Adipocyte (in vitro differentiated cells): ENCODE measurements at places on chromosomes 5 and 9.

DNA sequence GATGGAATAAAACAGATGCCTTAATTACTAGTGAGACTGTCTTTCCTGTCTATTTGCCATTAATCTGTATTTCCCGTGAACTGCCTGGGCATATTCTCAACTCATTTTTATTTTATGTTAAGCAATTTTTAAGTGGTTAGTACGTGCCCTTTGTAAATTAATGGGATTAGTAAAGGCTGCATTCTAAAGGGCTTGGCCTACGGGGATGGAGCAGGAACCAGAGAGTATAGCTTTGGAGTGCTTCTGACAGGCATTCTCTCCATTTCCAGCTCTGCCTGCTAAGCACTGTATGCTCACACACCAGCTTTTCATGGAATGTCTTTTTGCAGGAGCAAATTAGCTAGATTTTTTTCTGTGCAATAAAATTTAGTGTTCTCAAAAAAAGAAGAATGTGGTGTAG, 241.2 kb downstream of the MCTP1 start:
- DNase-seq = no peak

GRCh38 chr5:60797482-60798153, 46.5 kb downstream of the ELOVL7 start:
- no peak for DNase-seq

GRCh38 chr5:56330806-56331205, 97.7 kb upstream of the ANKRD55 start:
- DNase-seq = no peak

DNA sequence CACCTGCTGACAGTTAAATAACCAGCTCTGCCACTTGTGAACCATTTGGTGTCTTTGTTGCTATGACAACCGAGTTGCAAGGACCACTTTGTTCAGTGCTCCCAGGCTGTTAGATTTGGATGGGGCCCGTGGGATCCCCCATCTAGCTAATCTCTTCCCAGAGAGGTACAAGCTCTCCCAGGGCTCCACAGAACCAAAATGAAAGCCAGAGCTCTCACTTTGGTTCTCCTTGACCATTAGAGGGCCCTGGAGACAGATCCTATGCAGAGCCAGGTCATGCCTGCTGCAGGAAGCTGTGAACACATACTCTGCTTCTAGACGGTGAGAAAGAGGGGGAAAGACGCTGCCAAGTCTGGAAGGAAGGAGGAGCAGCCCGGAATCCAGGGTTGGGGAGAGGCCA, 224.6 kb downstream of the GABBR2 start:
- DNase-seq = no peak

DNA sequence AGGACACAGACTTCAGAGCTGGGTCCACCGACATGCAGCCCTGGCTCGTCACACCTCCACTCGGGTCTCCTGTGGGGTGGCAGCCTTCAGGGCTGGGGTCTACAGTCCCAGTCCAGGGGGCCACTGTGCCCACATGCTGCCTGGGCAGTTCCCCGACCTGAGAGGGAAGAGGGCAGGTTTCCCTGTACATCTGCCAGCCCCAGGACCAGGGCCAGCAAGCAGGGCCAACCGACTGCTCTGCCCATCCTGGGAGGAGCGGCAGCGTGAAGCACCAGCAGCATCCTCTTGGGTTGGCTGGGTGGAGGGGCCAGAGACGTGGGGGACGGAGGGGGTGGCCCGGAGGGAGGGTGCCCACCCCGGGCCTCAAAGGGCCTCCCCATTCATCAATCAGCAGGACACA, 120.6 kb upstream of the SARDH start:
- DNase-seq = no peak

- peak; percentile 87 for DNase-seq
Observed at GRCh38 chr5:71882826-71883741, 164.0 kb downstream of the CARTPT start.

- no peak for DNase-seq
Observed at GRCh38 chr5:108543486-108543885, 161.6 kb upstream of the FBXL17 start.

DNA sequence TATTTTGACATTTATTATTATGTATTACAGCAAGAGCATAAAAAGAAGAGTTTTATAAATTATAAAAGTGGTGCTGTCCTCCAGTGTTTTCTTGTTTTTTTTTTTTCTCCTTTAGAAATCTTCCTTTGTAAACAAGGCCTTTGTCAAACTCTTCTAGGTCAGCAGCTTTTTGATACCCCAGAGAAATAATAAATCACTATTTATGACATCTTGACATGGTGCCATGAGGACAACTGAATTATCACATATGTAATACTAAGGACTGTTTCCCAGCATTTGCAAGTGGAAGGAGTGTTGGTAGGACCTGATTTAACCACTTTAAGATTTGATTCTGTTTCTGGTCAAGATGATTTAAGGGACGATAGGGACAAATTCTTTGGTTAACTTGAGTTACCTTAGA, 4.6 kb downstream of the SMARCA2 start:
- DNase-seq = no peak

DNA sequence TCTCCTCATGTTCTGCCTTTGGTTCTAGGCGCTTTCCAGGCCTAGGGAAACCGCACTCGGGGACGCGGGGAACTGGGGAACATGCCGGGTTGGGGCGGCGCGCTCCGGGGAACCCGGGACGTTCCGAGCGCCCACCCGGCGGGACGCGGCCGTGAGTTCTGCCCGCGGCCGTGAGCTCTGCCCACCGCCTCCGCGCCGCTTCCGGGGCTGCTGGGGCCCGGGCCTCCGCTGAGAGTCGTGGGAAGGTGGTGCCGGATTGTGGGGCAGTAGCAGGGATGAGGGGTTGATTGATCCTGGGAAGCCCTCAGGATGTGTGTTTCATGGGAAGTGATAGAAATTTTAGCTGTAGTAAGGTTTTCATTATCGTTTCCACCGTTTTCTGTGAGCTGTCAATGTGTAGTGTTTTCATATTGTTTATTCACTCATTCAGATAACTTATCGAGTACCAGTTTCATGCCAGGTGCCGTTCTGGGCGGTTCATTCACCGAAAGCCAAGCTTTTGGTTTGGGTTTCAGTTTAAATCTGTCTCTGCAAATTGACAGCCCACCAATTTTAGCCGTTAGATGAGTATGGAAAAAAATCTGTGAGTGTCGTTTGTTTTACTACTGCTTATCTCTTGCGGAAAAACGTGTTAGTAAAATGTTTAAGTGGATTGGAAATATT, 657 bp downstream of the MTRR start:
- peak; percentile 71 for DNase-seq

- DNase-seq = no peak
Observed at GRCh38 chr5:166712447-166713185, 1578.8 kb upstream of the WWC1 start.

GRCh38 chr9:15231788-15232635, 75.0 kb downstream of the TTC39B start:
- no peak for DNase-seq

DNA sequence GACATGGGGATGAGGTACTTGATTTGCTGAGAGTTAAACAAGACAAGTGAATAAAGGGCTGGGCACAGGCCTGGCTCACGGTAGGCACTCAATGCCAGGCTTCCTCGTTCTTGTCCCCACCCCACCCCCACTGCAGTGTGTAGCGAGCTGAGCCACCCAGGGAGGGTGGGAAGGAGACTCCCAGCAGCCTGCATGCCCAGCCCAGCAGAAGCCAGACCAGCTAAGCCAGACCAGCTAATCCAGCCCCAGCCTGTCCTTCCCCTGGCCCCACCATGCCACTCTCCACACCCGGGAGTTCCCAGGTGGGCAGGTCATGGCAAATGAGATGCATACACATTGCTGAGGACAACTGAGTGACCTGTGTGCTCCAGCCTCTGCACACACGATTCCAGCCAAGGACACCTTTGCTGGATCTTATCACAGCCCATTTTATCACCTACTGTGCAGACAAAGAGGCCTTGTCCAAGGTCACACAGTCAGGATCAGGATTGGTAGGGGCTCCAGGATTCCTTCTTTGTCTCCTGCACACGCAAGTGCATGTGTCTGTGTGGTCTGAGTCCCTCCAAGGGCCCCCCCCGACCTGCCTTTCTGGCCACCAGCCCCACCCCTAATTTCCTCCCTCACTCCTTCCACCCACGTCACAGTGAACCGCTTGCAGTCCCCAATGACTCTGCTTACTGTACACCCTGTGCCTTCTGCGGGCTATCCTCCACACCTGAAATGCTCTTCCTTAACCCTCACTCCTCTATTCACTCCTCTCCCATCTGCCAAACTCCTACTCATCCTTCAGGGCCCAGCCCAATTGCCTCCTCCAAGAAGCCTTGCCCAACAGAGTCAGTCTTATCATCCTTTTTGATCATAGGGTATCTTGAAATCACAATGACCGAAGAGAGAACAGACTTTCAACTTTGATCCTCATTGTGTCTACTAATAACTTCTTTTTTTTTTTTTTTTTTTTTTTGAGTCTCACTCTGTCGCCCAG, 26.6 kb downstream of the DUSP1 start:
- DNase-seq = no peak

- no peak for DNase-seq
Observed at GRCh38 chr9:20377790-20378189, 244.5 kb downstream of the MLLT3 start.

- DNase-seq = peak; percentile 98
Observed at GRCh38 chr5:125484742-125485641, 738.6 kb upstream of the ZNF608 start.

GRCh38 chr9:21070171-21070571, 7.6 kb downstream of the IFNB1 start:
- peak; percentile 94 for DNase-seq
